OCI-LY7 (cell line): ENCODE measurements at places on chromosomes 2 and 18. TPM values are rescaled to one million over a fixed set of nuclear protein-coding genes. Genes with fewer than 3 reads are reported as not detected.

The ACTR3 gene
- total RNA-seq: 307 and 320 TPM in 2 replicates

DNA sequence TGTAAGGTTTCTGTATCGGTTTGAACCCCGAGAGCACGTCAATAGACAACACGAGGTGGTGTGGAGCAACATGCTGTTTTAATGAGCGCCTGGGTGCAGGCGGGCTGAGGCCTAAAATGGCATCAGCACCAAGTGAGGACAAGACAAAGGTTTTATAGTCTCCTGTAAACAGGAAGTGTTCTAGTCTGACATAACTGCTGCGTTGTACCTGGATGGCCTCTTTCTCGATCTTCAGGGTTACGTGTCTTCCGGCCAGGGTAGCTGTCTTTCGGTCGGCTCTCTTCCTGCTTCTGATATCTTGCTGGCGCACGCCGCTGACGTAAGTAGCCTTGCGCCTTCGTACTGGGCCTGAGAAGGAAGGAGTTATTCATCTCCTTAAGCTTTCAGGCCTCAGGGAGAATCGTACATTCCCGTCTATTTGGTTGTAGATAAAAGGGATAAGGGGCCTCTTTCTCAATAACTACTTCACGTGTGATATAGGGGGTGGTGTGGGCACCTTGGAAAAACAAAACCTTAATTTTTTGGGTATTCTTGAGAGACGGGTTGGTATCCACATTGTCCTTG lies 53.5 kb downstream of the KYNU start:
- no peak for DNase-seq

GRCh38 chr2:20035955-20036666 lies 15.3 kb downstream of the LAPTM4A start:
- peak; percentile 61 for DNase-seq

DNA sequence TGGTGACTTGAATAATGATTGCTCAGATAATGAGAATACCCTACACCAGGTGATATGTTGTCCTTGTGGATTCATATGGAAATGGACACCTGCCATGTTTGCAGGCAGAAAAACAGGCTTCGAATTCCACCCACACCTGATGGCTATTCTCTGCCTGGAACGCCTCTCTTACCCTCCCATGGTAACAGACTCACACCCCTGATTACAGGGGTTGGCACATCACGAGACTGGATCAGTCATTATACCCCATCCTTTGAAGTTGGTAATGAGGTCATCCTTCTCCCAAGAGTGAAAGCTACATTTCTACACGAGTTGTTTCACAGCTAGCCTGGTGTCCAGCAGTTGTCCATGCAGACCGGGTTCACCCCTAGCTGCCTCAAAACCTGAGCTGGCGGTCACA lies 71.4 kb upstream of the MBOAT2 start:
- DNase-seq: no peak

DNA sequence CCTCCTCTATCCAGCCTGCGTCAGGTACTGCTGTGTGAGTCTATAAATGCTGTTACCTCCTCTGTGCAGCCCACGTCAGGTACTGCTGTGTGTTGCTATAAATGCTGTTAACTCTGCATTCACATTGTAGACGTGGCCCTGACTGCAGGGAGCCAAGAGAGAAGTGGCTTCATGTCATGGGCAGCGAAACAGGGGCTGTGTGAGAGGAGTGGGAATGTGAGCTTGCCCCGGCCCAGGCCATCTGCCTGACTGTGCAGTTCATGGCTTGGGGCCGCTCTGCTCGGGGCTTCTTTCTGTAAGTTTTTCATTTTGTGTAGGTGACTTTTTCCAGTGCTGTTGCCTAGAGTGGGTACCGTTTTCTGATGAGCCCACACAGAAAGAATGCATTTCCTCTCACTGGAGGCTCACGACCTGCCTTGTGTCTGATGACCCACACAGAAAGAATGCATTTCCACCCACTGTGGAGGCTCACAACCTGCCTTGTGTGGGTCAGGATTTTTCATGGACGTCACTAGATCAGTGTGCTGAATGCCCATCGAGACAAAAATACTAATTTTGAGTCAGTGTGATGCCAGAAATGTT lies 104.5 kb downstream of the SNTG2 start:
- no peak for DNase-seq

DNA sequence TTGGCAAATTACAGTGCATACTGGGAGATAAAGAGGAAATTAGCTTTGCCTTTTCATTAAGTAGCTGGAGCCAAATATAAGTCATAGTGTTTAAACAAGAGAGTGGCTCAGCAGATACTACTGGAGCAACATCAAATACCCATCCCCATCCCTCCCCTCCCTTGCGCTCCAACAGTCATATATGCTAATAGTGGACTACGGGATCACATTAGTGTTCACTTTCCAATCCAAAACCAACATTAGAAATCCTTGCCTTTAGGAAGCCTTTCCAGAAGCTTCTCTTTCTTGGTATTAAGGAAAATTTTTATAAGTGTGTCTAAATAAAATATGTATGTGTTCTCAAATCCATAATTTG lies 1669.3 kb downstream of the SUCLG1 start:
- no peak for DNase-seq
